ENCODE measurements at places on chromosomes 4 and X. TPM values are rescaled to one million over a fixed set of nuclear protein-coding genes. Genes with fewer than 3 reads are reported as not detected.

DNA sequence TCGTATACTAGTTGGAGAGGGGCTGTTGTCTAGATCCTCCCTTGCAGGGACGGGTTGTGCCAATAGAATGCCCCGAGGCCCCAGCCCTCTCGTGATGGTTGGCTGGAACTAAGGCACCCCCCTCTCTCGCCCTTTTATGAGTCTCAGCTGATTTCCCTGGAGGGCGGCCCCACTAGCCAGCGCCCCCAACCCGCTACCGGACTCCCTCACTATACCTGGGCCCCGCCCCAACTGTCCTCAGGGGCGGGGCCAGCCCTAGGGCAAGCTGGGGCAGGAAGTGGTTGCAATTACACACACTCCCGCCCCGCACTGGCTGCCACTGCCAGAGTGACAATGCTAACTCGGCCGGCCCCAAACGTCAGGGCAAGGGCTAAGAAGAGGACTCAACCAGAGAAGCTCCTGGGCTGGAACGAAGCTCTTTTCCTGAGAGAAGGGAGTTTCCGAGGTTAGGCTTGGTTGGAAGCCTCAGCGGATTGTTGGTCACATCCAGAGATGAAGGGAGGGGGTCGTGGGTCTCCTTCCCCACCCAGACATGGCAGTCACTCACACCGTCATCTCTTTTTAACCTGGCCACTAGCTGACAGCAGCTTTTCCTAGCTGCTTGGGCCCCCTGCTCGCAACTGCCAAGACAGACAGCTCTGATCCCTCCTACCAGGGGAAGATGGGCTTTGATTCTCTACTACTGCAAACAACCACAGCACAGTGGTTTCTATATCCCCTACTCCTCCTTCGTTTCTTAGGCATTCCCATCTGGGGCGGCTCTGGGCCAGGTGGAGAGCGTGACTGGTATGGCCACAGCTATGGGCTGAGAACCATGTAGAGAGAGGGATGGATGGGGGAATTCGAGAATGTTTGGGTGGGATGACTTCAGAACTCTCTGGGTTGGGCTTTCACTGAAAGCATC is 21.0 kb upstream of the BCORL1 start:
- H3K27ac ChIP-seq = peak overlapping the region; percentile 86
- no peaks in the 10 kb centered on the region for H3K36me3 ChIP-seq
- H3K4me1 ChIP-seq = peaks cover 21% of the 10 kb centered on the region
- no peaks in the 10 kb centered on the region for H3K27me3 ChIP-seq
- DNase-seq = peak; percentile 90
- H3K4me3 ChIP-seq = peak overlapping the region; percentile 76

DNA sequence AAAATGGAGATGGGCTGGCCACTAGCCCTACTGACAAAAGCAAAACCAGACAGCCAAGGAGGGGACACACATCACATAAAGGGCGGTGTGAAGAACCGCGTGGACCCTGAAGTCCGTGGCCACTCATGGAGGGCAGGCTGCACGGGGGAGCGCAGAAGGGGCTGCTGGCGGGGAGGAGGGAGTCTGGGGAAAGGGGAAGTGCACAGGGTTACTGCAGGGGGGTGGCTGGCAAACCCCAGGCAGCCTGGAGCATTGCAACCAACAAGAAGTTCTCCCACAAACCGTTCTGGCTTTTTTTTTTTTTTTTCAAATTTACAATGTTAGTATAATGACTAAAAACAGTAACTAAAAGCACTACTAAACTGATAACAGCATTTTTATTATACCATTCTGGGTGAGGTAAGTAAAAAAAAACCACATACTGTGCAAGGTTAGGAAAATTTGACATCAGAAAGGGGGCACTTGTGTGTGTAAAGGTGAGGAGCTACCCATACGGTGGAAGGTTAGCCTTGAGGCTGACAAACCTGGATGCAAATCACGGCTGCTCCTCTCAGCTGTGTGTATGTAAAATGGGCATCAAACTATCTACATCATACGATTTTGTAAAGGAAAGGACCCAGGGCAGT is 87.1 kb downstream of the TSPAN5 start:
- DNase-seq = no peak
- no peaks in the 10 kb centered on the region for H3K27me3 ChIP-seq
- no peak overlapping the region for H3K4me3 ChIP-seq
- H3K4me1 ChIP-seq = peaks cover 32% of the 10 kb centered on the region
- H3K27ac ChIP-seq = peak overlapping the region; percentile 34
- H3K36me3 ChIP-seq = peaks cover 37% of the 10 kb centered on the region

DNA sequence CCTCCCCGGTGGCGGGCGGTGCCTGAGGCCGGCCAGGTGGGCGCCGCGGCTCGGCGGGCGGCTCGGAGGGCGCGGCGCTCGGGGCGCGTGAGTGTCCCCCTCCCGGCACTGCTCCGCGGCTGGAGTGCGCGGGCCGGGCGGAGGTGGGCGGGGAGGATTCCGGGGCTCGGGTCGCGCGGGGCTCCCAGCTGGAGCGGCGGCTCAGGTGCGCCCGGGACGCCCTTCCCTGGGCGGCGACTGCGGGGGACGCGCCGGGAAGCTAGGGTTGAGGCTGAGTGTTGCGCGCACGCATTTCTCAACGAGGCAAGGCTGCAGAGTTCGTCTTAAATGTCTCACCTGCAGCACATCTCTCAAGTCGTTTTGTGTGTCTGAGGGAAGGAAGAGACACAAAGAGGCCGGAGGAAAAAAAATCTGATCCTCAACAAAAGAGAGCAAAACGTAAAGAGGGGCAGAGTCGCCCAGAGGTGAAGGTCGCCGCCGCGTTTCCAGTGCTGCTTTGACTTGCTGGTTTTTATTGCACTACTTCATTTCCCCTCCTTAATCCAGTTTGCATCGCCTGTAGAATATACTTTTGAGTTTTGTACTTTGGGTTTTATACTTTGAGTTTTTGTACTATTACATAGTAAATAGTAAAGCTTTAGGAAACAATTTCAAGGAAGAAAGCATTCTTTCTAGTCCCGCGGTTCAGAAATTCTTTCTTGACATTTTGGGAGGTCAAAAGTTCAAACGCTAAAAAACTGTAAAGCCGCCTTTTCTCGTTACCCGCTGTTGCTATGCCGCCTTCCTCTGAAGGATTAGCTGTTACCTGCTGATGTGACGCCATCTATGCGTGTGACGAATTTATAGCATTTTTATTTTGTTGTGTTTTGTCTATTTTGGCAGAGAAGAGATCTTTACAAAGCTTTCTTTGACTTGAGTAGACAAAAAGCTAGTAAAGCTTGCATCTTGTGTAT is 106.5 kb upstream of the STOX2 start:
- peak; percentile 62 for DNase-seq
- peaks cover 7% of the 10 kb centered on the region for H3K4me1 ChIP-seq
- H3K4me3 ChIP-seq = peak overlapping the region; percentile 72
- peaks cover 64% of the 10 kb centered on the region for H3K27me3 ChIP-seq
- H3K27ac ChIP-seq = no peak overlapping the region

DNA sequence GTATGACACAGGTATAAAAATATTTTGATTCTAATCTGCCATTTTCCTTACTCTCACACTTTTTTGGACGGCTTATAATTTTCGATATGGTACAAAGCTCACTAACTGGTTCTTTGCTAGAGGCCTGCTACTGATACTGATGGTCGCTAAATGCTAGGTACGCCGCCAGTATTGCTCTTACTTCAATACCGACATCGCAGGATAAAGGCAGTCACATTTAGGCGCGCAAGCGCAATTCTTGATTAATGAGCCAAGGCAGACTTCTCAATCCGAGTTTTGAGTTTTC is 557 bp upstream of the USP38 start:
- H3K4me1 ChIP-seq = peaks cover 36% of the 10 kb centered on the region
- H3K27me3 ChIP-seq = no peaks in the 10 kb centered on the region
- H3K27ac ChIP-seq = peak overlapping the region; percentile 95
- no peak for DNase-seq

DNA sequence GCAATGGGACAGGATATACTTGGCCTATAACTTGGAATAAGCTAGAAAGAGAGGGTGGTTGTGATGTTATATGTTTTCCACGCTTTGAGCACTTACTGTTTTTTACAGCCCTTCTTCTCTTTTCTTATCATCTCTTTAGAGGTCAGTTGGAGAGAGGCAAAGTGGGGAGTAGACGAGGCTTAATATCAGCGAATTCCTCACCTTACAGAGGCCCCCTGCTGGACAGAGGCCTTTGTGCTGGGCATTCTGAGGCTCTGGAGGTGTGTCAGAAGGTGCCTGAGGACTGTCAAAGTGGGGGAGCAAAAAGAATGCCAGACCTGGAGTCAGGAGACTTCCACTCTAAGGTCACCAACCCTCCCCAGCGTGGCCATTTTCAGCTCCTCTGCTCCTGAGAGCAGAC is 42.5 kb downstream of the MAMLD1 start:
- H3K36me3 ChIP-seq = peaks cover 14% of the 10 kb centered on the region
- no peak overlapping the region for H3K27ac ChIP-seq
- H3K4me1 ChIP-seq = peaks cover 21% of the 10 kb centered on the region
- H3K27me3 ChIP-seq = no peaks in the 10 kb centered on the region

- H3K4me3 ChIP-seq = no peak overlapping the region
- H3K4me1 ChIP-seq = peaks cover 4% of the 10 kb centered on the region
- no peaks in the 10 kb centered on the region for H3K36me3 ChIP-seq
- H3K27ac ChIP-seq = no peak overlapping the region
- no peak for DNase-seq
These were observed 3.6 kb downstream of the VSIG4 start for GRCh38 chrX:66036231-66036630.

- DNase-seq = no peak
- H3K4me1 ChIP-seq = no peaks in the 10 kb centered on the region
- no peak overlapping the region for H3K27ac ChIP-seq
These were observed 333.8 kb downstream of the DMD start for GRCh38 chrX:32877592-32877991.

DNA sequence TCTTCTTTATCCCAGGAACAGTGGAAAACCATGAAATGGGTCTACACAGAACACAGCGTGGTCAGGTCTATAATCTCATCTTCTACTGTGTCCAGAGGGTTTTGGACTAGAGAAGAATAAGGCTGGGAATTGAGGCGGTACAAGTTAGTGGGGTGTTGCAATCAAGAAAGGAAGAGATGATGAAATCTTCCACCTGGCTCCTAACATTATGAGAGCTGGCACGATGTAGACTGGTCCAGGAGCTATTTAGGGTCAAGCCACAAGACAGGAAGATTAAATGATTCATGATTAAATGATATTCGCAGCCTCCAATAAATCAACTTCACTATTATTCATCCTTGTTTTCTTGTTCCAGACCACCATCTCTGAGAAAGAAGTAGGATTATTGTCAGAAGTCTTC is 88.0 kb downstream of the ARSF start:
- H3K36me3 ChIP-seq = no peaks in the 10 kb centered on the region
- no peaks in the 10 kb centered on the region for H3K27me3 ChIP-seq
- H3K27ac ChIP-seq = no peak overlapping the region
- H3K4me1 ChIP-seq = no peaks in the 10 kb centered on the region
- no peak for DNase-seq
- H3K4me3 ChIP-seq = no peak overlapping the region

GRCh38 chr4:101710806-101711205 is 79.7 kb upstream of the BANK1 start:
- H3K4me3 ChIP-seq = no peak overlapping the region
- H3K4me1 ChIP-seq = no peaks in the 10 kb centered on the region
- H3K27me3 ChIP-seq = peaks cover 4% of the 10 kb centered on the region
- no peaks in the 10 kb centered on the region for H3K36me3 ChIP-seq
- DNase-seq = no peak

GRCh38 chrX:30948626-30949025 is 59.6 kb upstream of the TAB3 start:
- DNase-seq = no peak
- H3K4me3 ChIP-seq = no peak overlapping the region
- no peaks in the 10 kb centered on the region for H3K36me3 ChIP-seq

DNA sequence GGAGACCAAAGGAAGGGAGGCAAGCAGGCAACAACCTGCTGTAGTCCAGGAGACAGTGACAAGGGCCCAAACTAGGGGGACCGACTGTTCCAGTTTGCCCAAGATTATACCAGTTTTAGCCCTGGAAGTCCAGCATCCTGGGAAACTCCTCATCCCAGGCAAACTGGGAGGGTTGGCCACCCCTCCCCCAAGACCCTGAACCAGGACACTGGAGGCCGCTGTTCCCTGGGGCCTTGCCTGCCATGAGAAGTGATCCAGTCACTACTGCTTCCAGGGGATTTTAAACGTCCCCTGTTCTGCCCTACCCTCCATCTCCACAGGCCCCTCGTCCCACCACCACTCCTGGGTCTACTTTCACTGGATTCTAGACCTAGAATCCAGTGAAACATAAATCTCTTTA is 4.3 kb upstream of the DGAT2L6 start:
- H3K4me3 ChIP-seq = no peak overlapping the region
- H3K27me3 ChIP-seq = peaks cover 5% of the 10 kb centered on the region
- H3K36me3 ChIP-seq = no peaks in the 10 kb centered on the region
- H3K4me1 ChIP-seq = peaks cover 3% of the 10 kb centered on the region
- no peak overlapping the region for H3K27ac ChIP-seq

GRCh38 chr4:7111441-7111840 is 43.6 kb upstream of the GRPEL1 start:
- H3K27ac ChIP-seq = no peak overlapping the region
- no peaks in the 10 kb centered on the region for H3K27me3 ChIP-seq
- H3K4me1 ChIP-seq = no peaks in the 10 kb centered on the region
- H3K36me3 ChIP-seq = no peaks in the 10 kb centered on the region
- DNase-seq = no peak

- no peaks in the 10 kb centered on the region for H3K27me3 ChIP-seq
- no peak for DNase-seq
- H3K4me1 ChIP-seq = peaks cover 2% of the 10 kb centered on the region
- H3K4me3 ChIP-seq = no peak overlapping the region
These were observed 46.1 kb downstream of the SETD7 start for GRCh38 chr4:139509727-139510410.

GRCh38 chr4:102580463-102580842 is 79.3 kb downstream of the NFKB1 start:
- peaks cover 59% of the 10 kb centered on the region for H3K4me1 ChIP-seq
- H3K4me3 ChIP-seq = peak overlapping the region; percentile 31
- no peaks in the 10 kb centered on the region for H3K27me3 ChIP-seq

DNA sequence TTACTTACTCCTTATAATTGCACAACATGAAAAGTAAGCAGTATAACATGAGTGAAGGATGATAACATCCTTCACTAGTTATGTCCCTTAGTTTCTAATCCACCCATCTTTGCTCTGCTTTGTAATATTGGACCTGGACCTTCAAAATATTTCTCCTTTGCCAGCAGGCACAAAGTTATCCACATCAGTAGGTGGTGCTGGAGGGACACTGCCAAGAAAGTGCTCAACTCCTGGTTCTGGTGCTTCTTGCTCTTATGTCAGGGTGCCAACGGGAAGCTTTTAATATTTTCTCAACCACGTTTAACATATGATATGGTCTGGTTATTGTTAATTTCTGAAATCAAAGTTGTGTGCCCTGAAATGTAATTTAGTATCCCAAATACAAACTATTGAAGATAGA is 49.1 kb downstream of the TMEM165 start:
- H3K27ac ChIP-seq = no peak overlapping the region
- peaks cover 32% of the 10 kb centered on the region for H3K36me3 ChIP-seq
- no peaks in the 10 kb centered on the region for H3K27me3 ChIP-seq
- no peak overlapping the region for H3K4me3 ChIP-seq

GRCh38 chrX:45063319-45064095 is 137.2 kb downstream of the DIPK2B start:
- H3K27me3 ChIP-seq = no peaks in the 10 kb centered on the region
- H3K4me3 ChIP-seq = no peak overlapping the region
- no peak overlapping the region for H3K27ac ChIP-seq
- DNase-seq = no peak
- H3K4me1 ChIP-seq = peaks cover 6% of the 10 kb centered on the region
- H3K36me3 ChIP-seq = peaks cover 27% of the 10 kb centered on the region

The NXF2 gene
- not detected for total RNA-seq

The GUCY1A1 gene
- not detected for total RNA-seq

The GPR50 gene
- total RNA-seq = not detected

The PNMA6F gene
- total RNA-seq = not detected

The TMSB15C gene
- 3.1 TPM for total RNA-seq

The CFI gene
- total RNA-seq = not detected

The LANCL3 gene
- total RNA-seq = 0.28 TPM

The AWAT2 gene
- total RNA-seq = not detected

The VEGFC gene
- not detected for total RNA-seq

The EFHC2 gene
- total RNA-seq = not detected

Data from activated CD4-positive, alpha-beta T cell treated with anti-CD3 and anti-CD28 coated beads, Interleukin-2, amount 10 ng/mL, durations not matched to agents 24 days and 14 days (primary cell).